Testis (tissue), 5 donors: ENCODE measurements at places on chromosomes 2 and 18.

- no peak for DNase-seq
Observed at GRCh38 chr2:32715391-32715841, 87.6 kb downstream of the TTC27 start.

DNA sequence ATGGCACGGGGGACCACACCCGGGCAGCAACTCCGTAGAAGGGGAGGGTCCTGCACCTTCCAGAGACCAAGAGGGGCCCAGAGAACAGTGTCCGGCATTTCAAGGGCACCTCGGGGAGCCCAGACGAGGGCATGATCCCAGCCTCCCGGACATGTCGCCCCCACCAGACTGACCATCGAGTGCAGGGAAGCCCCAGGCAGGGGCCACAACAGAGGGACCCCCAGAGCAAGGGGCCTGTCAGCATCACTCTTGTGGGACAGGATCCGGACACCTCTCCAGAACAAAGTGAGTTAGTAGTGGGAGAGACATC is 50.4 kb upstream of the CTDP1 start:
- no peak for DNase-seq

DNA sequence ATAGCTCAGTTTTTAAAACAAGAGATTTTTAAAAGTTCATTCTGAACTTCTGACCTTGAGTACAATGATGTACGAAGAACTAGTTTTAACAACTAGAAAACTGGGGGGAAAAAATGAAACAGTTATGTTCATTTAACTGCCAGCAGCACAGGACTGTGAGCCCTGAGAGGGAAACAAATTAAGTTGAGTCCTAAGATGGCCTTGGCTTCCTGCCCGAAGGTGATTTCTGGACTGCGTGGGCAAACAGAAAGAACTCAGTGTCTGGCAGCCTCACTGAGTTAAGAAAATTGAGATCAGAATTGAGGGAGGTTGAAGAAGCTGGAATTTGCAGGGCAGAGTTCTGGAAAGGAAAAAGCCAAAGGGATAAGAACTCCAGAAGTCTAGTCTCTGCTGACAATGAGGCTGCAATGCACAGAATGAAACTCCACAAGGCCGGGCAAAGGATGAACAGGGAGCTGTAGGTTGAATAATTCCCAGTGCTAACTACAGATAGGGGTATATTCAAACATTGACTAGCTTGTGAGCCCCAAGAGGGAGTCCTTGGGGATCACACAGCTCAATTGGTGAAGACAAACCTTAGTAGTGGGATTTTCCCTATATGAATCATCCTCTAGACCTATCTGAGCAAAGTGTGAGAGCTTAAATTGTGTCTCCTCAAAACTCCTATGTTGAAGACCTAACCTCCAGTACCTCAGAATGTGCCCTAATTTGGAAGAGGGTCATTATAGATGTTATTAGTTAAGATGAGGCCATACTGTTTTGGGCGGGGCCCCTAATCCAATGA is 13.1 kb upstream of the CRACDL start:
- DNase-seq: peak; percentile 78

DNA sequence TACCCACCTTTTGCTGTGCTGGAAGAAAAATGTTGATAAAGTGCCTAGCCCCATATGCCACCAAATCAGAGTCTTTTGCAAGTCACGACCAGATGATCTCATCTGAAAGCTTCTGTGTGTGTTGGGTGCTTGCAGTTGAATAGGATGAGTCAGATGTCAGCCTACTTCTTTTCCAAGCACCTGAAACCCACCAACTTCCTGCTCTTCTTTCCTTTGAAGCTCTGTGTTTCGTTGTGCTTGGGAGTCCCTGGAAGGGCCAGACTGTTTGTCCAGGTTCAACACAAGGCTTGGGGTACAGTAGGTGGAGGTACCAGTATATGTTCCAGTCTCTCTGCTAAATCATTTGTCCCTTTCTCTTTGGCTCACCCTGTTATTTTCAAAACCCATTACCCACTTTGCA is 36.8 kb upstream of the LCLAT1 start:
- DNase-seq: no peak

DNA sequence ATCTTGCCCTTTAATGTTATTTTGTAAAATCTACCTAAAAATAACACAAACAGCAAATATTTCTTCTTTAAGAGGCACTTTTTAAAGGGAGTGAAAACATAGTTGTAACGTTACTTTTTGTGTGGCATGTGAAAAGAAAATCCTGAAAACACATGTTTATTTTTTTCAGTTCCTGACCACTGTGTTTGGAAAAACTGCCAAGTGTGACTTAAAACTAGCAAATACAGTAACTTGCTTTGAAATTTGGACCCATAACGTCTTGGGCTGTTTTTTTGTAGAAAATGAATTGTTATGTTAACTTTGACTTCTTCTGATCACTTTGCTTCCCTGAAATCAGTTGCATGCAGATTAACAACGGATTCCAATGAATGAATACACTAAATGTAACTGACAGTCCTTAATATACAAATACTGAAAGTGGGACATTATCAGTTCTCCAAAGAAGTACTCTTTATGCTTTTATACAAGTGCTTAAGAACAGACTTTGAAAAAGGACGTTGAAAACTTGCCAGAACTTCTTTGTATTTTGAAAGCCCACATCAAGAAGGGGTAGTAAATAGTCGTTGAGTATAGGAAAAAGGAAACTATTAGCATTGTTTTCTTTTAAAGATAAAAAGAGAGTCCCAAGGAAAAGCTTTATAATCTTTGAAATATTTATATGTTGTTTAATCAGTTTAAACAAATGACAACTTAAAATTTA is 96.1 kb upstream of the ZEB2 start:
- DNase-seq: no peak

- DNase-seq: no peak
Observed at GRCh38 chr2:82735336-82735735, 1723.7 kb downstream of the SUCLG1 start.

GRCh38 chr2:150997702-150998440 is 263.8 kb downstream of the RBM43 start:
- DNase-seq: no peak

GRCh38 chr2:1873343-1873742 is 129.0 kb upstream of the PXDN start:
- DNase-seq: no peak

DNA sequence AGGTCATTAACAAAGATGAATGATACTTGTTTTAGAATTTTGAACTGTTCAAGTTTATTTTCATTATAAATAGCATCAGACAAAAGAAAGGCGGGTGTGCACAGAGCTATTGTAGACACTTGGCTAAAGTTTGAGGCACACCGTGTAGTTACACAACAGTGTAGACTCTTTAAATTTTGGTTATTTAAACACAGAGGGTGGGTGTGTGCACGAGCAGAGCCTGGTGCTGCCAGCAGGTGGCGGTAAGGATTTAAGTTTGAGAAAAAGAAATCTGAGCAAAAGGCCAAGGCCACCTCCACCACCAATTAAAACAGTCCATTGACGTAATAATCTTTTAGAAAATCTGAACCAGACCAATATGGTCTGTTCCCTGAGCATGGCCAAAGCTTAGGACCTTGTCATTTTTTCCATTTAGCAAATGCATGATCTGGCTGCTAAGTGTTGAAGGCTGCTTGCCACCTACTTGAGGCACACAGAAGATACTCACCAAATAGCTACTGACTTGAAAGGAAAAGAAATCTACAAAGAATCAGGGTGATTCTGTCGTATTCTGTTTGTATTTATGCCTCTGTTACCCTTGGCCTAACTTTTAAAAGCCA is 14.3 kb downstream of the COPS7B start:
- peak; percentile 60 for DNase-seq

GRCh38 chr2:20138696-20139095 is 86.2 kb downstream of the SDC1 start:
- no peak for DNase-seq

DNA sequence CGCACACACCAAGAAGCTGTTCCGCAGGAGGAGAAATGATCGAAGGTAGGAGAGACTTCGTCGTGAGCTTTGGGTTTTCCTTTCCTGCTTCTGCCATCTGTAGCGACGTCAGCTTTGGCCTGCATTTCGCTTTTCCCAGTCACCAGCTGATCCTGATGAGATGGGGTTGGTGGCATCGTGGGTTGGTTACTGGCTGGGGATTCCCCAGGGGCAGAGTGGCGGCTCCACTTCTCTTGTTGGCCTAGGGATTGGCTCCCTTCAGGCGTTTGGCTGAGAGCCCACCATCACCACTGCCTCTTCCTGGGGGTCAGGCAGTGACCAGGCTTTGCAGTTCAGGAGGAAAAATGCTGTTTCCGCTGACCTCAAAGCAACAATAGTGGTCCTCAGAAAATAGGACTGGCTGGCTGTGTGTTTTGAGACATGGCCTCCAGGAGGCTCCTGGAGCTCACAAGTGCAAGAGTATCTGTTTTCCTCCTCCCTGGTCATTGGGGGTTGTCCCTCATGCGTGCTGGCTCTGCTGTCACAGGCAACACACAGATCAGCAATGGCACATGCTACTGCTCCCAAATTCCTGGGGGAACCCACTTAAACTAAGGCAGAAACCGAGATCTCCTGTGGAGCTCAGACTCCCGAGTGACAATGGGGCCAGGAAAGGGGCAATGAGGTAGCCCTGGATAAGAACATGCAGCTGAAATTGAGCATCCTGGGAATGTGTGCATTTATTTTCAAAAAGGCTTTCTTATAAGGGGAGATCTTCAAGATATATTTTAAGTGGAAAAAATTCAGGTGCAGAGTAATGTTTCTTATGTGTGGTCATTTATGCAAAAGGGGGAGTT is 173.0 kb downstream of the CTIF start:
- no peak for DNase-seq

- DNase-seq: no peak
Observed at GRCh38 chr2:195338856-195339255, 318.2 kb upstream of the SLC39A10 start.

DNA sequence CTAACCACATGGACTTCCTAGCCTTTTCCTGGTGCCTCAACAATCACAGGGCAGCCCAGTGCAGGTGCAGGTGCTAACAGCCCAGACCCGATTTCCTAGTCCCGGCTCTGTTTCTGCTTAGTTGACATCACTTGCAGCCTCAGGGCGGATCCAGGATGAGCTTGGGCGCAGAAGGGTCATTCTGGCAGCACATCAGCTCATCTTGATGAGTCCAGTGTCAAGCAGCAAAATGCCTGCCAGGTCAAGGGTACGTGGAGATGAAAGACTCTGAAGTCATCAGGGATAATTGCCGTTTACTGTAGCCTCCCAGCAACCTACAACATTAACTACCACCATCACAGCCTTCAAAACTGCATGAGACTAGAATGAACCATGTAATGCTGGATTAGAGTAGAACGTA is 39.4 kb upstream of the EFHD1 start:
- no peak for DNase-seq

GRCh38 chr2:85347599-85347998 is 6.7 kb downstream of the RETSAT start:
- DNase-seq: no peak

DNA sequence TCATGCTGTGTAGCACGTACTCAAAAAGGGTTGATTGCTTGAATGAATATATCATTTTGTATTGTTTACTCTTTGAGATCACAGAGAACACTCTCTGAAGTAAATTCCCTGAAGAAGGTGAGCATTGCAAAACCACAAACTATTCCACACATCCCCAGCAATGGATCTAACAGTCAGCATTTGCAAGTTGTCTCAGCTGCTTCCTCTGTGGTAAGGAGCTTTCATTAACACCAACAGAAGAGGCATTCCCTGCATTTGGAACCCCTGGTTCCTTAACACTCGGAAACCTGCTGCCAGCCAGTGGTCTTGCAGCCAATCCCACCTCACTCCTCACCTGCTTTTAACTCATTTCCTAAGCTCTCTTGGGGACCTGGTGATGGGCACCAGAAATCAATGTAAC is 108.4 kb downstream of the IRS1 start:
- no peak for DNase-seq

DNA sequence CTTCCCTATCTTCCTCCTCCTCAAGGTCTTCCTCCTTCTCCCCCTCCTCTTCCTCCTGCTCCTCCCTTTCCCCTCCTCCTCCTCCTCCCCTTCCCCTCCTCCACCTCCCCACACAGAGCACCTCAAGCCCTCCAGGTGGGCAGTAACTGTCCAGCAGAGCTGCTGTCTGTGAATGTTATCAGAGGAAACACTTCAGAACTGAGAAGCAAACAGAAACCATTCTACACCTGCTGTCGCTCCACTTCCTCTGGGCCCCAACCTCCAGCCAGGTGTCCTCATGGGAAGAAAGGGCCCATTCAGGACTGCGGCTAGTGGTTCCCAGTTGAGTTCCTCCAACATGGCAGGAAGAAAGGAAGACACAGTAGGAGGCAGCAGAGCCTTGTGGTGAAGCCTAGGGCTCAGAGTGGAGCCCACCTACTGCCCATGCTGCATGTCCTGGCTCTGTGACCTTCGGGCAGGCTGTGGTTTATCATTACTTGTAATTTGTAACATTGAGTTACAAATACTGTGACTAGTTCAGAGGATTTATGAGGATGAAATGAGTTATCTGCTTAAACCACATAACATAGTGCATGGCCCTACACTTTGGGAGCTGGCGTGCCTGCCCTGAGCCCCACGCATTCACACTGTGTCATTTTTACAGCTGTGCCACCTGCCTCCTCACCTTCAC is 165.9 kb upstream of the ID2 start:
- DNase-seq: no peak

DNA sequence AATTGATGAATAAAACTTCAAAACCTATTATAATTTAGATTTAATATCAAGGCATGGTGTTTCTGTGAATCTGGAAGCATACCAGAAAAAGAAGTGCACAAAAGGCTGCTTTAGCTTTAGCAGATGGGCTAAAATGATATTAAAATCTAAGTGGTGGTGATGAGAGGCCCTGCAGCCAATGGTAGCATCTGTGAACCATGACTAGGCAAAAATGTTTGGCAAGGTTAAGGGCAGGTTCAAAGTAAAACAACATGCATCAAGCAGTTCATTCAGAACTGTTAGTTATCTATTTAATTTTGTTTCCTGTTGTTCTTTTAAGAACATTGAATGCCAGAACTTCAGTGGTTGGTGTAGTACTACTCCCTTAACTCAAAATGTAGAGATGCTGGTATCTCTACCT is 1736.9 kb upstream of the CELF4 start:
- DNase-seq: no peak

GRCh38 chr2:239819091-239819973 is 205.8 kb downstream of the NDUFA10 start:
- DNase-seq: peak; percentile 14

DNA sequence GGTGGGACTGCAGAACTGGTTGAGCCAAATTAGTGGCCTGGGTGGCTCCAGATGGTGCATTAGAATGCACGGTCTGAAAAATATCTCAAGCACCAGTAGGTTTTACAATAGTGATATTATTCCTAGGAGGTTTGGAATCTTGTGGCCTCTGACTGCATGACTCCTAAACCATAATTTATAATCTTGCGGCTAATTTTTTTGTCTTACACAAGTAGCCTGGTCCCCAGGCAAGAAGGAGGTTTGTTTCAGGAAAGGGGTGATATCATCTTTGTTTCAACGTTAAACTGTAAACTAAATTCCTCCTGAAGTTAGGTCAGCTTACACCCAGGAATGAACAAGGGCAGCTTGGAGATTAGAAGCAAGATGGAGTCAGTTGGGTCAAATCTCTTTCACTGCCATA is 98.9 kb upstream of the ARL4C start:
- DNase-seq: no peak

DNA sequence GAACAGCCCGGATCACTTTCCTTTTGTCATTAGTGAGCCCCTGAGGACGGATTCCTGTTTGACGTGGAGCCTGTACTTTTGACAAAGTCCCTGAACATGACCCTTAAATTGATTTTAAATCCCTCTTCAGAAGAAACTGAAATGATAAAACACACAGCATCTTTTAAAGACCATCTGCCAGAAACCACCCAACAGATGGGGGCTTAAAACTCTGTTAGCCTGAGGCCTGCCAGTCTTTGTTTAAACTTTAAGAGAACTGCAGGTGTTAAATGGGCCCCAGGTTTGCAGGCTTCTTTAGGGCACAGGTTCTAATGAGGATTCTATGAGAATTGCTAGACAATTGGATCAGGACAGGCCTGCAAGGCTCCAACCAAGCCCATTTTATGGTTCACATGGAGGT is 177.9 kb downstream of the ALK start:
- no peak for DNase-seq
